ENCODE measurements at places on chromosomes 12 and 14.

DNA sequence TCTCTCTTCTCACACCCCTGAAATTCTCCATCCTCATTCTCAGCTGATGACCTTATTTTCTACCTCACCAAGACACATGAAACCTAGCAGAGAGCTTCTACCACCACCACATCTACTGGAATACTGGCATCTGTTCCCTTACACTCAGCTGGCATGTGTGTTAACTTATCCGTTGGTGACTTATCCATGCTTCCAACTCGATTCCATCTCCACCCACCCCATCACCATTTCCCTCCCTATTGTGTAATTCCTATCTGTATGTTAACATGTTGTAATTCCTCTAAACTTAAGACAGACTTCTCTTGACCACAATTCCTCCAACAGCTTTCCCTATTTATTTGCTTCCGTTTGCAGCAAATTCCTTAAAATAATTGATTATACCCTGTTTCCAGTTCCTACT is 15.4 kb downstream of the C1S start:
- DNase-seq: no peak

GRCh38 chr14:73457041-73457923 is 1.1 kb downstream of the NUMB start:
- DNase-seq: peak; percentile 80

DNA sequence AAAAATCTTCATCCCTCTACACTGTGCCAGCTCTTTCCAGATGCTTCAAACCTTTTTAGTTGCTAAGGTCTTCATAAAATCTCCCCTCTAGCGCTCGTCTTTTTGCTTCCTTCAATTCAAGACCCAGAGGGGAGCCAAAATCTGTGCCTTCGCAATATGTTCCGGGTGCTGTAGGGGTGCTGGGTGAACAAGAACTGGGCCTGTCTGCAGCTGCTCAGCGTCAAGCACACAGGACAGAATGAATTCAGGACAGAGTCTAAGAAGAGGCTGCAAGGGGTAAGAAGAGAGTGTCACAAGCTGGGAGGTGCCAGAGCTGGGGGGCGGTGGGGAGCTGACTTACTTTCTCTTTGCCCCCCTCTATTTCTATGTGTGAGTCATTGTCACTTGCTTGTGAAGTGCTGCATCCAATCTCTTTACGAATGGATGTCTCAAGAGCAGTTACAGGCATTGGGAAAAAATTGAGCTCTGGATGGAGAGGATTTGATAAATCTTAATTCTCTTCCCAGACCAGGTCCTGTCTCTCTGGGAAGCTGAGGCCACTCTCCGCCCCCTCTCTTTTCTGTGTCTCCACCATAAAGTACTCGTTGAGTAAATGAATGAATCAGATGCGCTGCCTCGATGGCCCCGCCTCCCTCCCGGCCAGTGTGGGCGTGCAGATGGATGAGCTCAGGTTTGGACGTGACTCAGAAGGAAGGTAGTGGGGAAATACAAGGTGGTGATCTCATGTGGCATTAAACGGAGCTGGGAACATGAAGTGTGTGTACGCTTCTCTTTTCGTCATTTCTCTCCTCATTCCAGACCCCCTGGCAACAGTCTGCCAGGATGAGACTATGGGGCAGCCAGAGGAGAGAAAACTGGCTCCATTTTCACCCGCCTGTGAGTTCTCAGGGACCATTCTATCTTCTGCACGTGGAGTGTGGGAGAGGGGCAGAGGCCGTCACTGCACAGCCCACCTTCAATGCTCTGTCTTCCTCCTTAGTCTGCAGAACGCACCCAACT is 91.3 kb downstream of the TSPAN9 start:
- DNase-seq: no peak

DNA sequence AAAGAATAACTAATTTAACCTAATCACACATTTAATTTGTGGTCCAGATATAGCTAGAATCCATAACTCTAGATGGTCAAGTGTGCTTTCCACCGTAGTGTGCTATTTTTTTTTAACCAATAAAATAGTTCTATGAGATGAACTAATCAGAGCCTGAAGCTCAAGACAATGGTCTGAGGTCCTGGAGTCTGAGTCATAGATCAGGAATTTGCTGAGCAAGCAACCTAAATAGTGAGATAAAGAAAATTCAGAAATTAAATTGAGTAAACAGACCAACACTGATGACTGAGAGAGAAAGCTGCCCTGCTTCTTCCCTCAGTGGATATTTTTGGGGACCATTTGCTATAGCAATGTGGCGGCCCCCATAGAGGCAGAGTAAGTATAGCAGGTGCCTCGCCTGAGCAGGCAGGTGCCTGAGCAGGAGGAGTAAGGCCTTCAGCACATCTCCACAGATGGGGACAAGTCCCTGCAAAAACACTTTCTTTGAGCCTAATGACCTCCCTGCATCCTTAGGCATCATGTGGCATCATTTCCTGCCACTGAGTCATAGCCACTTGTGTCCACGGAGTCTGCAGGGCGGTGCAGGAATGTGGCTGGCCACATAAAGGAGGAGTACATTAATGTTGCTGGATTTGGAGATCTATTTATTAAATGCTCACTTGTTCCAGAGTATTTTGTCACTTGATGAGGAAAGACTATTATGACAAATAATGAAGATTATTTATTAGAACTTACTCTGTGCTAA is 13.9 kb upstream of the CLEC4E start:
- DNase-seq: no peak

DNA sequence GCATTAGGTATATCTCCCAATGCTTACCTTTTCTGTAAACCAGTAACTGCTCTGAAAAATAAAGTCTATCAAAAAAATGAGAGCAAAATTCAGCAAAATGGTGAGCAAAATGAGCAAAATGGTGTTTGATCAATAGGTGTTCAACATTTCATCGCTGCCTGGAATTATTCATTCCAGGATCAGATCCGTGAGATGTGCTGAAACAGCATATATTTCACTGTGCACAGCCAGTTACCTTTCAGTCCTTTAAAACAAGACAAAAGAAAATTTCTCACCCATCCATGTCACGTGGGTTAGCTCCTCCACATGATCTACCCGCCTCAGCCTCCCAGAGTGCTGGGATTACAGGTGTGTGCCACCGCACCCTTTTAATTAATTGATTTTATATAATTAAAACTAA is 8.1 kb upstream of the FGF23 start:
- no peak for DNase-seq

GRCh38 chr12:31485571-31485970 is 105.4 kb downstream of the DENND5B start:
- DNase-seq: no peak

- DNase-seq: no peak
These were observed 5.1 kb upstream of the SIX1 start for GRCh38 chr14:60654334-60654821.

- no peak for DNase-seq
These were observed 239.8 kb downstream of the KTN1 start for GRCh38 chr14:55819610-55820304.

DNA sequence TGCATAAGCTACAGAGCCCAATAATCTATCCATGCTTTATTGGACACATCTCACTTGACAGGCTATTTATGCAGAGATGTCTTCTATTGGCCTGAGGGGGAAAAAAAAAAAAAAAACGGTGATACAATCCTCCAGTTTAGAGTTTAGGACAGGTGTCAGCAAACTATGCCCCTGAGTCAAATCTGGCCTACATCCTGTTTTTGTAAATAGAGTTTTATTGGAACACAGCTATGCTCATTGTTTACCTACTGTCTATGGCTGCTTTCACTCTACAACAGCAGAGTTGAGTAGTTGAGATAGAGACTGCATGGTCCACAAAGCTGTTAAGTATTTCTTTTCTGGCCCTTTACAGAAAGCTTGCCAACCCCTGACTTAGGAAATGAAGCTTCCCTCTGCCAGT is 403.1 kb downstream of the C12orf75 start:
- DNase-seq: no peak

GRCh38 chr14:76098916-76099675 is 52.6 kb upstream of the GPATCH2L start:
- DNase-seq: no peak

GRCh38 chr14:21118933-21119332 is 18.1 kb downstream of the TMEM253 start:
- DNase-seq: no peak

GRCh38 chr14:34538871-34539406 is 562 bp downstream of the EAPP start:
- DNase-seq: no peak

GRCh38 chr14:23071921-23072539 is 14.7 kb upstream of the CDH24 start:
- DNase-seq: peak; percentile 35

DNA sequence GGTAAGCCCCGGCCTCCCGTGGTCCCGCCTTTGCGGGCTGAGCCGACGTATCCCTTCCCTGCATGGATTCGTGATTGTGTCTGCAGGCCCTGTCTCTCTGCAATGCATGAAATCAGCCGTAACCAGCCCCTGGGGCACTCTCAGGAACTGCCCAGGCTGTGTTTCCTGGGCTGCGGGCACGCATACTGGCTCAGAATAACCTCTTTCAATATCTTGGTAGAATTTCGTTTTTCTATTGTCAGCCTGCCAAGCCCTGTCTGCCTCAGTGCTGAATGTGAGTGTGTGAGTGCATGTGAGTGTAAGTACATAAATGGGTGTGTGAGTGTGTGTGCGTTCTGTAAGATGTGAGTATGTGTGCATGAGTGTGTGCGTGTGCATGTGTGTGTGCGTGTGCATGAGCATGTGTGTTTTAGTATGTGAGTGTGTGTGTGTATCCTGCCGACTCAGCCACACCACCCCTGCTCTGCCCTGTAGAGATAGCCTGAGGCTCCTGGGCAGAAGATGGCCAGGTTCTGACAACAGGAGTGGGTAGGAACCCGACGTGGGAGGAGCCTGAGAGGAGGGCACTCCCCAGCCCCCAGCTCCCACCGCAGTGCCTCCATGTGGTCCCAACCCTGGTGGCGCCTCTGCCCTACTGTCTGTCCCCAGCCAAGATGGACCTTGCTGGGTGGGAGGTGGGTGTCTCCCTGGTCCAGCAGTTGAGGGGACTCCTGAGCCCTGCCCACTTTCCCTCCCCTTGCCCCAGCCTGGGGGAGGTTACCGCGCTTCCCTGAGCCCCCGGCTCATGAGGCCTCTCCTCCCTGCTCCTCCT is 268.8 kb downstream of the ADGRD1 start:
- no peak for DNase-seq

- no peak for DNase-seq
These were observed 350.4 kb downstream of the BMP4 start for GRCh38 chr14:53606203-53606602.

DNA sequence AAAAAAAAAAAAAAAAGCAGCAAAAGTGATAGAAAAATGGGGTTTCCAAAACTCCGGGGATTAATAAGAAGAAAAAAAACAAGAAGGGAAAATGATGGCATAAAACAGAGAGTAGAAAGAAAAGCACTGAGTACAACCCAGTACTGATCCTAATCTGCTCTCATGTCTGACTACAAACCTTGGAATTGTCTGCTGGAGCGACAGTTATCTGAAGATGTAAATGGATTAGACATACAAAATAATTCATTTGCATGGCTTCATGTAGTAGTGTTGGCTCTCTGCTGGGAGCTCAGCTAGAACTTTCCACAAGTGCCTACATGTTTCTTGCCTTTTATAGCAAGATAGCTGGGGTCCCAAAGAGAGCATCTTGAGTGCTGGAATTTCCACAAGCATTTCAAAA is 34.2 kb downstream of the ZCRB1 start:
- no peak for DNase-seq

DNA sequence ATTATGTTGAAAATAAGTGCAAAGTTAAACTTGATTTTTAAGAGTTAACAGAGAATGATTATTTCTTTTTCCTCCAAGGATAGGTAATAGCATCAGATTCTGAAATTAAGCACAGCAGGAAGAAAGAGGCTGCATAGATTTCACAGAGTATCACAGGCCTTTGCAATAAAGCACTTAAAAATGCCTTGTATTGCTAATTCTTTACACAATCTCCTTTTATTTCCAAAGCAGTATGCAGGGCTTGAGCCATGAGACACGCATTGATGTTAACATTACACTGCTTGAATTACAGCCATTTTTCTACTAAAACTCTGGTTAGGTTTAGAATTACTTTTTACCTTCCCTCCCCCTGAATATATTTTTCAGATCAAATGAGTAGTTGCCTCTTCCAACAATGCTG is 398.3 kb downstream of the BCAT1 start:
- no peak for DNase-seq

- DNase-seq: no peak
These were observed 1.8 kb downstream of the KERA start for GRCh38 chr12:91055976-91056375.

- no peak for DNase-seq
These were observed 6.7 kb downstream of the RPH3A start for GRCh38 chr12:112798048-112798760.

DNA sequence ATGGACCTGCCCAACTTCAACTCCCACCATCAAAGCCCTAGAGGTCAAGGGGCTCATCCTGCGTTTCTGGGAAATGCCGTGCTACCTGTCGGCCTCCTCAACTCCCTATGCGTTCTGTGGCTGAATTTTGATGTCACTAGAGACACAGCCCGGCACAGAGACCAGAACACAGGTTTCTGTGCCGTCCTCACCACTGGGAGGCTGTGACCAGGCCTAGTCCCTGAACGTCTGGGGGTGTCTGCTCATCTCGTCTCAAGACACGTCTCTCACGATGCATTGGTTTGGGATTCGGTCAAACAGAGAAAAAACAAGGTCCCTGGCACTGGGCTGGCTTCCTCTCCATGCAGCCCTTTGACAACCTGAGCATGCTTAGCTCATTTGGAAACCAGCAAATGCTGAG is 33.5 kb downstream of the SLC15A4 start:
- no peak for DNase-seq

GRCh38 chr12:62128175-62128975 is 131.8 kb upstream of the USP15 start:
- DNase-seq: no peak

DNA sequence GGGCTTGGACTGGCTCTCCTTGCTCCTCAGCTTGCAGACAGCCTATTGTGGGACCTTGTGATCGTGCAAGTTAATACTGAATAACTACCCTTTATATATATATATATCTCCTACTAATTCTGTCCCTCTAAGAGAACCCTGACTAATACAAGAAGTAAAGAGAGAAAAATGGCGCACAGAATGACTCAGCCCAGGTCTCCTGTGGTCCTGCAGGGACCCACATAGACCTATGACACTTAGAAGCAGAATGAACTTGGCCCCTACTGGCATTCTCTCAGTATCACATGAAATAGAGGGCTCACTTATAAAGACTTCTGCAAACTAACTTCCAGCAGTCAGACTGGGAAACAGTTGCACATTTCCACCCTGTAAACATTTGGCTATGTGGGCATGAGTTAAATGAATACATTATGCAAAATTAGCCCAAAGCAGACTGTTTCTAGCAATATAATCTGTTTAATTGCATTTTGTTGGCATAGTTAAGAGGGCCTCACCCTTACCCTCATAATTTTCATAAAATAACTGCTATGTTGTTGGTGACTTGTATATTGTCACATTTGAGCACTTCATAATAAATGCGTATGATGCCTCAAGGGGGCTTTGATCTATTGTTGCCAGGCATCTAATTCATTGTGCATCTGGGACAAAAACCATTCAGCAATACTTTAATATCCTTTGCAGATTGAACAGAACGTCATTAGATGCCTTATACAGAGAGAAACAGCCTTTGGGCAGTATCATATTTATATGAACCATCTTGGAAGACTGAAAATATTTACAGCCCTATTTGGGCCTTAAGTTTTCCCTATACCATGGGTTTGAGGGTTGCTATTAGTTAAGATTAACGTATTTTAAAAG is 349.7 kb upstream of the DIO2 start:
- DNase-seq: no peak

Measured in ascending aorta (tissue), 2 donors.